ENCODE measurements at places on chromosomes 1 and 21. TPM values are rescaled to one million over a fixed set of nuclear protein-coding genes. Genes with fewer than 3 reads are reported as not detected.

- no peak for DNase-seq
These were observed 15.4 kb downstream of the CTH start for GRCh38 chr1:70426154-70427131.

GRCh38 chr1:47870480-47870879 lies 126.7 kb downstream of the TRABD2B start:
- DNase-seq = no peak

- DNase-seq = no peak
These were observed 692.7 kb downstream of the LTN1 start for GRCh38 chr21:28299946-28300345.

DNA sequence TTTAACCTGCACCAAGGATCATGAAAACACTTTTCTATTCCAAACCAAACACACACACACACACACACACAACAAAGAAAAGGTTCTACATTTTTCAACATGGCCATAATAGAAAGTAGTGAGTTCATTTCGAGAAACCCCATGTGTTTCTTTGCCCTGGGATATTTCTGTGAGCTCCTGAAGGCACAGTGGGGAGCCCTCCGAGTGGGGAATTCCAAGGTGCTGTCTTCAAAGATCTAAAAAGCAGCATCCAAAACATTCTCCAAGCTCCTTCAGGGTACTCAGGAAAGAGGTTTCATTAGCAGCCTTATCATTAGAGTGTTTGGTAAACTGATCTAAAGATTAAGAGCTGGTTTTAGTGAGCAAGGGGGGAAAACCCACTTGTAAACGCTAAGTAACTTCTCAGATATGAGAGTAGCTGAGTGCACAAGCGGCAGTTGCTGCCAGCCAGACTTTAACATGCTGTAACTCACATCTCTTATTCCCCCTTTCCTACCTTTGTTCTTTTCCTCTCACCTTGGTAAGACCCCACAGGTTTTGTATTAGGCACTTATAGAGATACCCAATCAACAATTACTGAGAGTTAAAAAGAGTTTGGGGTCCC lies 38.3 kb downstream of the ZC3H11B start:
- no peak for DNase-seq

DNA sequence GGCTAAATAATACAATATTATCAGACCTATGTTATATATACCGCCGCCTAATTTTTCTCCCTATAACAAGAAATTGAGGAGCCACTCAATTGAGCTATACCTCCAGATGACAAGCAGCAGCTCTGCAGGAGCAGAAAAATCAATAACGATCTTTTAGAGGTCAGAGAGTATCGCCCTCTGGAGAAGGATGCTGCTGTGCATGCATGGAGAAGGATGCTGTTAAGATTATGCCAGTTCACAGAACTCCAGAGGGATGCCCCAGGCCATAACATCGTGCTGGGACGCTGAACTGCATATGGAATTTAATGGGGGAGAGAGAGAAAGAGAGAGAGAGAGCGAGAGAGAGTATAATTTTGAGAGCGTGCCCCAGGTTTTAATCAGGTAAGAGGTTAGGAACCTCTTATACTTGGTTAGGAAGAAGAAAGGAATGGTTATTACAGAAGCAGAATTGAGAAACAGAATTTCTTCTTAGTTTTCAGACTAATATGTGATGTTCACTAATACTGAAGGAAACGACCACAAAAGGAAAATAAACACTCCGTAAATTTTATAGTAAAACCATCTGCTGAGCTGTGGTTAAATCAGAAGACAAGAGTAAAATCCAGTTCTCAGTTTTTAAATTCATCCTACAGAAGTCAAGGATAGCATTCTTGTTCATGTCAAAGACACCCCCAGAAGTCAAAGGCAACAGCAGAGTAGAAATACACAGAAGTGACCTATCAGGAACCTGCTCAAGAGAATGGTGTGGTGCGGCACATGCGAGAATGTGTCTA lies 111.1 kb downstream of the SMYD2 start:
- DNase-seq = no peak

DNA sequence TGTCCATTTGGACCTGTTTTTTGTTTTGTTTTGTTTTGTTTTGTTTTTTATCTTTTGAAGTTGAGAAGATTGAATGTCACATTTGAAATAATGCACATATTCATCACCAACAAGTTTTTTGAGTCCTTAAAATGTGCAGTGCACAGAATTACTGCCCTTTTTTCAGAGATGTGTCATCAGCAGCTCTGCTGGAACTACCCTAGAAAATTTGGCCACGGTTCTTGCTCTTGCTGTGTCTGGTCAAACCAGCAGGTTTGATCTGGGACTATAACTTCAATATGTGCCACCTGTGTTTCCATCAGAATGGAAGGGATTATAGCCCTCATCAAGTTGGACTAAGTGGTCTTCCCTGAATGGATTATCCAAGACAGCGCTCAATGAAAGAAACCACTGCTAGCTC lies 24.1 kb upstream of the CNN3 start:
- no peak for DNase-seq

GRCh38 chr1:93773049-93773838 lies 91.6 kb upstream of the BCAR3 start:
- DNase-seq = no peak

DNA sequence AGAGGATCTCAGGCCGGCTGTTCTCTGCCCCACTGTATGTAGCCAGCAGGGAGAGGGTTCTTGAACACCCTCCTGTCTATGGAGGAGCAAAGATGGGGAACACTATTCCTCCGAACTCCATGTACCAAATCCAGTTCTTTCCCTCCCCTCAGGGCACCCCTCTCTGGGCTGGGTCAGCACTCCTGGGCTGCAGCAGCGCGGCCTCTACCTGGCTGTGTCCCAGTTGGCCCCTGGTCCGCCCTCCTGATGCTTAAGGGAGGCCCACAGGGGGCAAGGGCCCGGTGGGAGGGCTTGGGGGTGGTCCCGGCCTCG lies 471 bp upstream of the ADPRS start:
- DNase-seq = no peak

- no peak for DNase-seq
These were observed 9.4 kb upstream of the SESN2 start for GRCh38 chr1:28249866-28250295.

DNA sequence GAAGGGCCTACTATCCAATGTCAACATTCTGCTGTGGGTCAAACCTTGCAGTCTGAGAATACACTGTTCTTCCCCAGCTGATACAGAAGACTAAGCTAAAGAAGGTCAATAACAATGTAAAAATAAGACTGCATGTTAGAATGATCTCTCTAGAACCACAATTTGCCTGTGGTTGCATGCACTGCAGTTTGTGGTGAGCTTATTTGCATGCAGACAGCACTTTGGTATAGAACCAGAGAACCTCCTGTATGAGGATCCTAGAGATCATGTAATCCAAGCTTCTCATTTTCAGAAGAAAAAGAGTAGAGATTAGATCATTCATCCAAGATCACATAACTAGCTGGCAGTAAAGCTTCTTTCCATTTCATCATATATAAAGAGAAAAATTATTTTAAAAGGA lies 15.8 kb downstream of the SYNJ1 start:
- DNase-seq = no peak

GRCh38 chr1:246790833-246791232 lies 66.6 kb downstream of the SCCPDH start:
- DNase-seq = no peak

DNA sequence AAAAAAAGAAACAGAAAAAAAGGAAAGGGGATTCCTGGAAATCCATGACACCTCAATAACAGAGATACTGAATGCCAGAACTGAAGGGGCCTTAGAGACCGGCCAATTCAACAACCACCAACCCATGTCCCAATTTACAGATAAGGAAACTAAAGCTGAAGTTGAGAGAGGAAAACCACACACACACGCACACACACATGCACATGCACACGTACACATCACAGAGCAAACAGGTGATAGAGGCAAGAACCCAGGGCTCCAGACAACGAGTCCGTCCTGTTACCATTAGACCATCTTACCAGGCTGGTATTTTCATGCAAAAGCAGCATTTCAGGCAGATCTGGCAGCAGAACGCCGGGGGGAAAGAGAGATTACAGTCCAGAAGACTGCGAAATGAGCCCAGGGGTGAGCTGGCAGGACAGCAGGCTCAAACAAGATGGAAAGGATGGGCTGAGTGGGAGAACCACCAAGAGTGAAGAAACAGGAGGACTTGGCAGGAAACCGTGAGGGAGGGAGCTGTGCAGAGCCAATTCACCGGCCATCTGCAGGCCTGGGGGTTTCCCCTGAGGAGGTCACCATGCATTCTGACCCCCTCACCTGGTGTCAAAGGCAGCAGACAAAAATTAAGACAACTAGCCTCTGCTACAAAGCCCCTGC lies 43.5 kb downstream of the PAFAH2 start:
- DNase-seq = no peak

Gene HEYL
- total RNA-seq = 1.6 TPM

Gene C1orf210
- not detected for total RNA-seq

Gene MYBPH
- not detected for total RNA-seq

Gene TMOD4
- 1.1 TPM for total RNA-seq

Gene KCNJ10
- total RNA-seq = 0.27 TPM

All from sigmoid colon (tissue), 7 donors.